ENCODE measurements at places on chromosomes 12 and 14.

- no peak for DNase-seq
These were observed 99.3 kb downstream of the HECTD4 start for GRCh38 chr12:112282920-112283319.

DNA sequence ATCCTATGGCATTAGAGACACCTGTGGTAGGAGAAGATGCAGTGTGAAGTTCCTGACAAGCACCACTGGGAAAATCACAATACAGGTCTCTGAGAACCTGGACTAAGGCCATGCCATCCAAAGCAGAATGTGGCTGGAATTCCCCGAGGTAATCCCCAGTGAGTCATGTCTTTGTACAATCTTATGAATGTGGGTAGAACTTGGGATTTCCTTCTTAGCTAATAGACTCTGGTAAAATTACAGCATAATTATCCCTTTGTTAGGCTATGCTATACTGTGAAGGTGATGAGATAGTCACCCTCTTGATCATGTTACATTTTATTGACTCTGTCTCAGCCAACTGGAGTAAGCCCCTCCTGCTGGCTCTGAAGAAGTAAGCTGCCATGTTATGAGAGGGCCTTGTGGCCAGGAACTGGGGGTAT lies 224.3 kb upstream of the DCN start:
- DNase-seq, result no peak

DNA sequence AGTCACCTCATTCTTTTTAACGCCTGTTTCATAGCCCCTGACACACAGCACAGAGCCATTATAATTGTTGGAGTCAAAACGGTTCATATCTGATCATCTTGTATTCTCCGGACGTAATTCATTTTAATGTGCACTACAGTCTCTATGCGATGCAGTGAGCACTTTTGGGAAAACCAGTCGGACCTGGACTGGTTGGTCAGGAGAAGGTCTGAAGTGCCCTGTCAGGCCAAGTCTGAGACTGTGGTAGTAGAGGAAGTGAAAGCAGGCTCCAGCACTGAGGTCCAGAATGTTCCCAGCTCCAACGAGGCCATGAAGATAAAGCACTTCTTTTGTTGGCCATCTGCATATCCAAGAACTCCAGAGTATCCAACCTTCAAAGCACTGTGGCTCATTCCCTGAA lies 117.1 kb upstream of the NCOR2 start:
- DNase-seq, result no peak

DNA sequence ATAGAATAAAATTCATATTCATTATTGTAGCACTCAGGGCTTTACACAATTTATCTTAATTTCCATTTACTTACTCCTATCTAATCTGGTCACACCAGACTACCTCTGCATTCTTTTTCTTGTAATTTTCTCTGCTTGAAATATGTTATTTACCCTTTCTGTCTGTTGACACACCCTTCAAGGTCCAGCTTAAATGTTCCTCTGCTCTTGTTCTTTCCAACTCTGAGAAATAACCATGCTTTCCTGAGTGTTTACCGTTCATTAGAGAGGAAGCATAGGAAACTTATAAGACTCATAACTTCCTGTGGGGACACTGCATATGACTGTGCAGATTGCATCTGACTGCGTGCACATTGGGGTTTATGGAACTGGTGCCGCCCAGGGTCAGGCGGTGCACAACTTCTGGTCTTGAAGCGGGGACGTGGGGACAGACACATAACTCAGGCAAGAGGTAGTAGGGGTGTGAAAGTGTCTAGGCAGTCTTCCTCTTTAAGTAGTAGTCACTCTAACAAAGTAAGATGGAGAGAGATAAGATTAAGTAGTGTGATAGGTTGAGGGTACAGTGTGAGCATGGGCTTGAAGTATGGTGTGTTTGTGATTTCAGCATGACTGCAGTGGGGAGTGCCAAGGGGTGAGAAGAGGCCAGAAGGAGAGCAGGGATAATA lies 42.6 kb upstream of the FOXJ2 start:
- peak; percentile 41 for DNase-seq

GRCh38 chr12:75623631-75624154 lies 112.3 kb upstream of the KRR1 start:
- DNase-seq, result no peak

DNA sequence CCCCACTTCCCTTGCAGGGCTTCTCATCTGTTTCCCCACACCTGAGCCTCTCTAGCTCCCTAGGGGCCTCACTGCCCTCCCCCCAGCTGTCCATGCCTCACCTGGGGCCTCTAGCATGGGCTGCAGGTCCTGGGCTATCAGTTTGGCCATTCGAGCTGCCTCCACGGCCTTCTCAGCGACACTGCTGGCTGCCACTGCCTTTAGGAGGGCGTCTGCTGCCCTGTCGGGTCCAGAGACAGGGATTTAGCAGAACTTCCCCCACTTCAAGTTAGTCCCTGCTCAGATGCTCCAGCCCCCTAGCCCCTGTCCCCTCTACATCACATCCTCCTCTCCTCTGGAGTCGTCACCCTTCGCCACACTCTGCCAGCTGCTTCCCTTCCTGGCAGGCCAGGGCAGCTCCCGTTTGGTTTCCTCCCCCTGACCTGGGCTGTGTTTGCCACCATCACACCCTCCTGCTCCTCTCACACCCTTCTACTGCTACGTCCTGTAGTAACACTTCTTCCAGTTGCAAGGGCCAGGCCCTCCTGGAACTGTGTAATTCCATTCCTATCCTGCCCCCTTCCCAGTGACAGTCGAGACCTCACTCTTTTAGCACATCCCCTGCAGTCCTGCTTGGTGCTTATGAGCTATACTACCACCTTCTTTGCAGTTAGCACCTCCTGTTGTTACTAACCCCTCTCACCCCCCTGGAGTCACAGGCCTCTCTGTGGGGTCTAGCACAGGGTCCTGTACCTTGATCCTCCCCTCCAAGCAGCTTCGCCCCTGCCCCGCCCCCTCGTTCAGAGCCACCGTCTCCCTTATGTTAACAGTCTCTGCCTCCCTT lies 4.3 kb upstream of the AP1G2 start:
- DNase-seq, result no peak

- no peak for DNase-seq
These were observed 312.0 kb downstream of the KCNC2 start for GRCh38 chr12:74897425-74898211.

GRCh38 chr14:93375673-93376156 lies 28.7 kb downstream of the COX8C start:
- peak; percentile 82 for DNase-seq

DNA sequence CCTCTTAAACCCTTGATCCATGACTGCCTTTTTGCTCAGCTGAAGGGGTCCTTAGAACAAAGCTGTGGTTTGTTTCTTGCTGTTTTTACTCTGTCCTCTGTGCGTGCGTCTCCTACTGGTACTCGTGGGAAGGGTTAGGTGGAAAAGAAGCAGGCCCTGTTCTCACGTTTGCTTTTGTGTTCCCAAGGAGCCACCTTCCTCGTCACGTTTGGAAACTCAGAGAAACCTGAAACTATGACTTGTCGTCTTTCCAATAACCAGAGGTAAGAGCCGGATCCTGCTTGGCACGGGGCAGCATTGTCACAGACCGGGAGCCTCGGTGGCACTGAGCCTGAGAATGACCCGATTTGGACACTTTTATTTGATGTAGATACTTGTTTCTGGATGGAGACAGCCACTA lies 13.1 kb downstream of the ZFYVE21 start:
- DNase-seq, result no peak

- no peak for DNase-seq
These were observed 21.6 kb upstream of the MED13L start for GRCh38 chr12:116299064-116299463.

- DNase-seq, result no peak
These were observed 8.1 kb upstream of the PPP1R1A start for GRCh38 chr12:54596526-54596946.

- no peak for DNase-seq
These were observed 106.8 kb upstream of the BCL2L14 start for GRCh38 chr12:11963841-11964471.

DNA sequence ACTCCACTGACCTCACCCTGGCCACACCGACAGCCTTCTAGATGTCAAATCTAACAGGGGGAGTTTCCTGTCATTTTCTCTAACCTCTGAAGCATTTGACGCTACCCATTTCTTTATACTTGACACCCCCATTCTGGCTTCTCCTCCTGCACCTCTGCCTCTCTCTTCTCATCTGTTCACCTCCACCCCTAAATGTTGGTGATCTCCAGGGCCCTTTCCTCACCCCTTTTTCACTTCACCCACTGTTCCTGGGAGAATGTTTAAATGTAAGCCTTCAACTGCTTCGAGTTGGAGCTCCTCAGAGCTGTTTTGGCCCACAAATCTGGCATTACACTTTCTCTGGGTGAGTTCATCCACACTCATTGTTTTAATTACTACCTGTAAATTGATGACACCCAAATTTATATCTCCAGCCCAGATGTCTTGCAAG lies 452 bp upstream of the RABGGTA start:
- DNase-seq, result no peak

GRCh38 chr12:30840715-30841114 lies 85.8 kb upstream of the TSPAN11 start:
- DNase-seq, result no peak

DNA sequence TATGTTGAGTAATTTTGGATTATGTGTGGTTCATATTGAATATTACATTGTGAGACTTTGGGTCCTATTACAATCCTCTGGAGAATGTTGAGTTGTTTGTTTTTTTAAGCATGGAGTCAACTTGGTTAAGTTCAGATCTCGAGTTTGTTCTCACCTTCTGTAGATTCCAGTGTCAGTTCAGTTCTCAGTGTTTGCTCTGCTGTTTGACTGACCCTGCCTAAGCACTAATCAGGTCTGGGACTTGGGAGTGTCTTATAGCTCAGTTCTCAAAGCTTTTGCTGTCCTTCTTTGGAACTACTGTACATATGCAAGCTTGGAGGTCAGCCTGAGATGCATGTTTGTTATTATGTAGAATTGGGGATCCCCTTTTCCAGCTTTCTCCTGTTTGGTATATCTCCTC lies 63.1 kb downstream of the DIP2B start:
- no peak for DNase-seq

DNA sequence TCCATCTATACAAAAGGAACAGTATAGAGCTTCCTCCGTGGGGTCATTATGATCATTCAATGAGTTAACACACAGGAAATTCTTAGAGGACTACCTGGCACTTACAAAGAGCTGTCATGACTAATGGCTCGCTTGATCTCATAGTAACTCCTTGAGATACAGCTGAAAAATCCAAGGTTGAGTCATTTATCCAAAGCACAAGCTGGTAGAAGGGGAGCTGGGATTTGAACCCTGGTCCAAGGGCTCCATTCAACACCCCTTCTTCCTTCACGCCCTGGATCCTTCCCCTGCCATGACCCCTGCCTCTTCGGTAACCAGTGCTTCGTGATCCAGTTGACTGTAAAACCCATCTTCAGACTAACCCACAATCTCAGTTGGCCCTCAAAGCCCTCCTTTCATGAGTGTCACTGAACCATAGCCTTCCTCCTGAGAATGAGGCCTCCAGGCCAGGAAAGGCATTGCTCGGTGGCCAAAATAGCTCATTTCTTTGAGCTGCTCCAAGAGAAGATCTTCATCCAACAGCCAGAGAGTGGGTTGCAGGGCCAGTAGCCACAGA lies 7.8 kb downstream of the ZFP36L1 start:
- DNase-seq, result peak; percentile 11

DNA sequence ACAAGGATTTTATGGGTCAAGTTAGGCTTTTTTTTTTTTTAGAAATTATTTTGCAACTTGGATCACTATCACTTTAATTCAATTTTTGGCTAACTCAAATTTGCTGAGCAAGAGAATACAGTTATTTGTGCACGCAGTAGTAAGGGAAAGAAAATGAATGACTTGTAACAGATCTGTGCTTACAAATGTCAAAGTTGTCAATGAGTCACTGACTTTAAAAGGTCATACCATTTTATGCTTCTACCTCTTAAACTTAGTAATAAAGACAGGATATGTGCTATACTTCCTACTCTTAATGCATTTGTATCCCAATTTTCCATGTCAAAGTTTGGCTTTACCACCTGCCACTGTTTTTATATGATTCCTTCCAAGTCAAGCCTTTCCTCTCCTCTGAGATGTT lies 131.1 kb upstream of the FBXO33 start:
- no peak for DNase-seq

DNA sequence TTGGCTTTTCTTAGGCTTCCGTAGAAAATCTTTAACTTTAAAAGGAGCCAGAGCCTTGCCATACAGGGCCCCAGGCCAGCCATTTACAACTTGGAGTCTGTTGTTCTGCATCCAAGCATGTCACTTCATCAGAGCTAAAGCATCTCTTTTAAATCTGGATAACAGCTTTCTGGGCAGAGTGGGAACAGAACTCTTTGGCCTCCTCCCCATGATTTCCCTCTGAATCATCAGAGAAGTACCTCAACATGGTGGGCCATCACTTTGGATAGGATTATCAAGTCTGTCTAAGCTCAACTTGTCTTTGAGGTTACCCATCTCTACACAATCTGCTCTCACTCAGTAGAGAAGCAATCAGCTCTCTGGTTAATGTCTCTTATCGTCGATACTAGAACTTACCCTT lies 170.9 kb downstream of the SLC6A15 start:
- no peak for DNase-seq

- no peak for DNase-seq
These were observed 773.7 kb downstream of the BCL11B start for GRCh38 chr14:98498019-98498885.

GRCh38 chr12:51683763-51684357 lies 92.8 kb downstream of the SCN8A start:
- DNase-seq, result no peak

DNA sequence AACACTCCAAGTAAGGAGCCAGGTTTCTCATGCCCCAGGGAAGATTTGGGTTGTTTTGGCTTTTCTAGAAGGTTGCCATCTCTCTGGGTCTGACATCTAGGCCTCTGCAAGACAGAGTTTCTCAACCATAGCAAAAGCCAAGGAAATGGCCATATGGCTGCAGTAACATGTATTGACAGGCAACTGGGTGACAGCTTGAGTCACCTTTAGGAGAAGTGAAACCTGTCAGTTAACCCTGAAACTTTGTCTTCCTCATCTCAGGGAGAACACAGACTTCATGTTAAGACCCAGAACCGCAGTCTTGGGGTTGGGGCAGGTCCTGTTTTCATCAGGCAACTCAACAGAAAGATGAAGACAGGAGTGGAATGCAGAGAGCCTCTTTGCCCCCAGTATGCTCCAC lies 46.0 kb upstream of the PLBD1 start:
- DNase-seq, result peak; percentile 75

GRCh38 chr14:88798156-88798555 lies 5.4 kb upstream of the EML5 start:
- no peak for DNase-seq

DNA sequence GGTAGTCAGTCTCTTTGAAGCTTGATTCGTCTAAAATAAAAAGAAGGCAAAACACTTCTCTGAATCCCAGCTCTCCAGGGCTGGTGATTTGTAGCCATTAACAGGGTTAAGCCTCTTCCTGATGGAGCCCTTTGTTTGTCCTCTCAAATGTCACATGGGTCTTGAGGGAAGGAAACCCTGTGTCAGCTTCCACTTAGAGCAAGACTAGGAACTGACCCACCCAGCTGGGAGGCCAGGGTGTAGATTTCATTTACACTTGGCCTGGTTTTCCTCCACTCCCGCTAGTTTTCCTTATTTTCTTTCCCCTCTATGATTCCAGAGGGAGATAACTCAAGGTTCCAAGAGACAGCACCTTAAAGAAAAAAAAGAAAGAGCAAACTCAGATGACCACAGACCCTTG lies 230.5 kb upstream of the EGLN3 start:
- DNase-seq, result no peak

GRCh38 chr12:47938093-47938492 lies 25.3 kb upstream of the TMEM106C start:
- DNase-seq, result no peak
